ENCODE measurements at places on chromosomes 5 and 9.

- peak; percentile 81 for DNase-seq
Measured at GRCh38 chr5:139474890-139475791, 4.3 kb downstream of the SMIM33 start.

- no peak for DNase-seq
Measured at GRCh38 chr9:80496901-80497556, 925.3 kb downstream of the TLE4 start.

- DNase-seq: no peak
Measured at GRCh38 chr9:3730511-3730922, 204.7 kb upstream of the RFX3 start.

- no peak for DNase-seq
Measured at GRCh38 chr9:91781116-91781515, 168.9 kb downstream of the ROR2 start.

DNA sequence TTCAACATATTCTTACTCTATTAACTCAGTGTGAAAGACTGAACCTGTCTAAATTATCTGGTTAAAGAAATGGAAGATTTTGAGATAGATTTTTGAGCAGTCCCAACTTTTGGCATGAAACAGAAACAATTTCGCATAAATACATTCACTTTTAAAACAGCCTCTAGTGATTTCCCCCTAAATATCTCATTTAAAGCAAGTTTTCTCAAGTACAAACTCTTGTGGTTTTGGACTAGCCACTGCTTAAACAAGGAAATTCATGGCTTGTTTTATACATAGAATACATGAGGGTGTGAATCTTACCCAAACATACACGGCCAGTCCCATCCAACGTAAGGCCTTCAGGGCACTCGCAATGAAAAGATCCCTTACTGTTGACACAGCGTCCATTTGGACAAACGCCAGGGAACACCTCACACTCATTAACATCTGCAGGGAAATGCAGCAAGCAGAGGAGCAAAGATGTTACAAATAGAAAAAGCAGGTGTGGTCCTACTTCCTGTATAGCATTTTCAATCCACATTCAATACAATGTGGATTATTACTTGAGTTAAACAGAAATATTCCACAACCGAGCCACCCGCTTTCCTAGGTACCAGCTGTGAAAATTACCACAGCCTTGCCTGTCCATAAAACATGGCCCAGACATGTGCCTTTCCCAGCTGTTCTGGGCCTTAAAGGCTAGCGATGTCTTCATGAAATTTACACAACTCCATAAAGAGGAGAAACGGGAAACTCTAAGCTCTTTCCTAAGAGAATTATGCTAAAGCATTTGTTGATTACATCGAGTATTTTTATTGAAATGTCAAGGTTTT is 188.8 kb downstream of the FBN2 start:
- DNase-seq: peak; percentile 48

DNA sequence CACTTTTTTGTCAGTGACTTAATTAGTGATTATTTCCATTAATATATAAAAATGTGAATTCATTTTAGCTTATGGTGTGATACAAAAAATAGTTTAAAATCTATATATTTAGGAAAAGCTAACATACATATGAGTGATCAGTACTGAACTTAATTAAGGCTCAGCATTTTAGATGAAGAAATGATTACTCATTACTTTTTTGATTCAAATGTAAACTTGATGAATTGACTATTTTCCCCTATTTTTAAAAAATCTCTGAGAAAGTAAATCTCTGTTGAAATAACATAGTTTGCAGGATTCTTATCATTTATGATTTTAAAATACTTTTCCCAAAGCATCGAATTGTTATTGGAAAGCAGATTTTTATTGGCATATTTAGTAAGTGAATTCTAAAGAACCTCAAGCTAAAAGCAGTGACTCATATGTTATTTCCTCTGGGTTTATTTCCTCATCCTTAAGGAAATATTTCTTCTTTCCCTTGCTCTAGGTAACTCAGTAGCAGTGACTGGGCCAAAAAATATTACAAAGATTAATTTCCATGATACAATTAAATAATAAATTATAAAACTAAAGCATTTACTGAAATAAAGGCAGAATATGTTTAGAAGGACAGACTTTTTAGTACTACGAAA is 290.6 kb downstream of the FER start:
- DNase-seq: peak; percentile 54

Data from iris pigment epithelial cell (primary cell).